Activated T-helper 1 cell treated with anti-CD3 and anti-CD28 coated beads, Interleukin-12 subunit alpha, Interleukin-12 subunit beta, Interleukin-2, Interleukin-4 antibody, amounts not matched to agents 30 ng/mL and 10 ng/mL and 1 ng/mL, durations not matched to agents 14 hours and 24 hours and 36 hours (primary cell): ENCODE measurements at places on chromosomes 6 and 20.

- no peak for DNase-seq
Observed at GRCh38 chr20:14643556-14643955, 306.1 kb upstream of the FLRT3 start.

- no peak for DNase-seq
Observed at GRCh38 chr20:43667341-43668132, 623 bp downstream of the MYBL2 start.

DNA sequence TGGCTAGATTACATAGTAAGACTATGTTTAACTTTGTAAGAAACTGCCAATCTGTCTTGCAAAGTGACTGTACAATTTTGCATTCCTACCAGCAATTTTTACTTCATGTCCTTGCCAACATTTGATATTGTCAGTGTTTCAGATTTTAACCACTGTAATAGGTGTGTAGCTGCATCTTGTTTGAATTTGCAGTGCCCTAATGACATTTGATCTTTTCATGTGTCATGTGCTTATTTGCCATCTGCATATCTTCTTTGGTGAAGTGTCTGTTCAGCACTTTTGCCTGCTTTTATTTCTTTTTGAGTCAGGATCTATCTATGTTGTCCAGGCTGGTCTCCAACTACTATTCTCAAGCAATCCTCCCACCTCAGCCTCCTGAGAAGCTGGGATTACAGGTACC is 2.4 kb upstream of the PRPH2 start:
- no peak for DNase-seq

- DNase-seq = no peak
Observed at GRCh38 chr6:83590416-83590815, 78.1 kb downstream of the PRSS35 start.

DNA sequence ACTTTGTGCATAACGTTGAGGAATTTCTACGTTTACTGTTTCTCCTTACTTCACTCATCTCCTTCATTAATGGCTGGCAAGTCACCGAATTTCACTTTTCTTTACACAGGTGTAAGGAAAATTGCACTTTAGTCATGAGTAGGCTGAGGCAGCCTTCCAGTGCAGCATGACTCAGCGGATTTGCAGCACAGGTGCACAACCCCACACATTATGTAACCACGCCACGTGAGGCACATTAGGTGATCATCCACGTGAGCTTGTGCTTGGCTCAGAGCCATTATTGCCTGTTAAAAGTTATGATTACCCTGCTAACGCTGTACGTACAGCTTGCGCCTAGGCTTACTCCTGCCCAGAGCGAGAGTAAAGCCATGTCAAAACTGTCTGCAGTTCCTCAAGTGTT is 158.8 kb downstream of the NKAIN2 start:
- DNase-seq = no peak

- DNase-seq = no peak
Observed at GRCh38 chr6:154111025-154111424, 72.0 kb downstream of the OPRM1 start.

GRCh38 chr6:2782825-2783187 is 17.6 kb downstream of the WRNIP1 start:
- DNase-seq = no peak

DNA sequence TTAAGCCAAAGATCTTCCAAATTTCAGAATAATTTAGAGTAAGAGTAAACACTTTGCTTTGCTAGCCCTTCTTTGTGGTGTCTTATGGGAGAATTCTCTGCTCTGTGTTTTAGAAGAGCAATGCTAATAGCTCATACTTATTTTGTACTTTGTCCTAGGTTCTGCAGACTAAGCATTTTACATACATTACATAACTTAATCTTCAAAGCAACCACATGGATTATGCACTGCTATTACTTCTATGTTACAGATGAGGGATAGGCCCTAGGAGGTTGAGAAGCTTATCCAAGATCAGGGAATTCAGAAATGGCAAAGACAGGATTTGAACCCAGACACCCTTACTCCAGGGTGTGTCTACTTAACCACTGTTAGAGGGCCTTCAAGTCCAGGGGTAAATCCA is 9.8 kb upstream of the CCDC170 start:
- no peak for DNase-seq

- DNase-seq = no peak
Observed at GRCh38 chr6:86193821-86194220, 551.1 kb upstream of the SYNCRIP start.

DNA sequence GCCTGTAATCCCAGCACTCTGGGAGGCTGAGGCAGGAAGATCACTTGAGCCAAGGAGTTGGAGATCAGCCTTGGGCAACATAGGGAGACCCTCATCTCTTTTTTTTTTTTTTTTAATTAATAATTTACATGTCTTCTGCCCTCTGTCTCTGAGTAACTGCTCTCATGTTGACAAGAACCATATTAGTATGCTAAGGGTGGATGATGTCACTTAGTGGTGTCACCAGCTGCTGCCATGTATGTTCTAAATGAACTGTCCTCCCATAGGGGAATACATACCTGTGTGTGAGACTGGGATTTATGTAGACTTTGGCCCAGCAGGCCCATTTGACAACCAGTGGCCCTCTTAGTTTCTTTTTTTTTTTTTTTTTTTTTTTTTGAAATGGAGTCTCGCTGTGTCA is 65.6 kb downstream of the SCAND1 start:
- DNase-seq = no peak

- no peak for DNase-seq
Observed at GRCh38 chr6:137704802-137705159, 162.3 kb upstream of the TNFAIP3 start.

- DNase-seq = no peak
Observed at GRCh38 chr6:33896391-33897188, 92.8 kb upstream of the MLN start.

DNA sequence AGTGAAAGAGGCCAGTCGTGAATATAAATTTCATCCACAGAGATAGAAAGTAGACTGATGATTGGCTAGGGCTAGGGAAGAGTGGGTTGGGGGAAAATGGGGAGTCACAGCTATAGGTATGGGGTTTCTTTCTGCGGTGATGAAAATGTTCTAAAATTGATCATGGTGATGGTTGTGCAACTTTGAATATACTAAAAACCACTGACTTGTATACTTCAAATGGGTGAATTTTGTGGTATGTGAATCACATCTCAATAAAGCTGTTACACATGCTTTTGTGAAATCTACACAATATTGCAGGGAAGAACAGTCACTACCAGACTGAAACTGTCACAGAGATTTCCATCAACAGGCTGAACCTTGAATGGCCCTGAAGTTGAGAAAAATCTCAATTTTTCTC is 61.5 kb downstream of the LYRM4 start:
- no peak for DNase-seq

DNA sequence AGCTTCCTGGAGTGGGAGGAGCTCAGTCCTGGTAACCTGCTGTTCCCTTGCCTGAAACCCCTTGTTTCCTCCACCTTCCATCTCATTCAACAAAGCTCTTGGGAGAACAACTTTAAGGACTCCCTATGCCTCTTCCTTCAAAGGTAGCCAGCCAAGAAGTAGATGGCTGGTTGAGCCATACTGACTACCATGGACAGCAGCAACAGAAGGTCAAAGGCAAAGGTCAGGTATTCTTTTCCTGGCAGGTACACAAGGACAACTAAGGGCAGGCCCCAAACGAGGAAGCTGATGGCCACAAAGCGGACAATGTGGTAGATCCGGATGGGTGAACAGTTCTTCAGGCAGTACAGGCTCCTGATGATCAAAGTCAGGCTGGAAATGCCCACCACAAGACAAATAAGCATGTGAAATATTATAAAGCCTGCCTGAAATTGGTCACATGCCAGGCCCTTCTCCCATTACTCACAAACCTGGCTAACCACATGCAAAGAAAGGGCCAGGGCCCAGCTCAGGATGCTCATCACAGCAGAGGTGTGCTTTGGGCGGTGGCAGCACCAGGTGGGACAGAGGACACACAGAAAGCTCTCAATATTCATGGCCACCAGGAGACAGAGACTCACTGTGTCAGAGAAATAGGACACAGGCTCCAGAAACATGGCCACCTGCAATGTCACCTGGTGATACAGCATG is 21.7 kb downstream of the UBD start:
- no peak for DNase-seq

DNA sequence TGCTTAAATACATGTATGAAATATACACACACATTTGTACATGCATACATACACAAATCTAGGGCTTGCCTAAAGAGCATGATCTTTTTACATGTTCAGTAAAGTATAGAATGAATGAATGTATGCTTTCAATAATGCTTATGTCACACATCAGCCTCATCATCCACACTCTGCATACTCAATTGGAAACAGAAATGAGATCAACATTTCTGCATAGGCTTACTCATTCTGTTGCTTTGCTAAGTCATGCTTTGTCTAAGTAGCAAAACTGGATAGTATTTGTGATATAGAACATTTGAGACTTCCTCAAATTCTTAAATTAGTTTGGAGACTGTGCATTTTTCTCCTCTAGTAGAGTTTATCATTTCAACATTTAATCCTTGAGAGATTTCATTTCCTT is 343.3 kb downstream of the ADGRB3 start:
- no peak for DNase-seq

DNA sequence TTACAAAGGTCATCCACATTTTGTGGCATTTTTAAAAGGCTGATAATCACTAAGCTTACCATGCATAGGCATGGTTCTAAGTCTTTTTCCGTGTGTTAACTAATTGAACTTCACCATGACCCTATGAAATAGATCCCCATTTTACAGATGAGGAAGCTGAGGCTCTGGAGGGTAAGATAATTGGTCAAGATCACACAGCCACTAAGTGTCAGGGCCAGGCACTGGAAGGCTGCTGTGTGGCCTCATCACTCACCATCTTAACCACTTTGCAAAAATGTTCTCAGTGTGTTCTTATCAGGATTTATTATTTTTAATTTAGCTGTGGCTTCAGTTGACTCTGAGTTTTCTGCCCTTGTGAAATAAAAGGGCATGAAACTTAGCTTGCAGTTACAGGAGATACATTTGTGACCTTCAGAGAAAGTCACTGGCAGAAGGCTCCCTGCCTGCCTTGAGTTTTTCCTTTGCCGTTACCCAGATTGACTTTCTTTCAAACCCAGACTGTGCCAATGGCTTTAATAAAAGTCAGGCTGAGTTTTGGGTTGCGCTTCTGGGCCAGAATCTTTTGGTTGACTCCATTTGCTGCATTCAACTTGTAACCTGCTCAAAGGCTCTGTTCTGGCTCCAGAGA is 82.0 kb downstream of the EZR start:
- no peak for DNase-seq

DNA sequence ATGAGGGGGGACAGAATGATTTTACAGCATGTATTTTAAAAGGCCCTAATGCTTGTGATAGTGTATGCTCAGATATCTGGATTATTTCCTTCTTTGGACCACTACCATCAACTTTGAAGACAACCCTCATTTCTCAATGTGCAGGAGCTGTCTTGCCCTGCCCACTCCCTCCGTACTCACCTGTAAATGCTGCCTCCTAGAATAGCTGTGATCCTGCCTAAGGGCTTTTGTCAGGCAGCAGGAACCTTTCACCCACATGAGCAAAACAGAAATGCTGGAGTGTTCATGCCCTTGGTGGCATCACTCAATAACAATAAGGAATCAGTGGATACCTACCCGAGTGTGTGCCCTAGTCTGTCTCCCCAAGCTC is 723.6 kb upstream of the FLRT3 start:
- no peak for DNase-seq

DNA sequence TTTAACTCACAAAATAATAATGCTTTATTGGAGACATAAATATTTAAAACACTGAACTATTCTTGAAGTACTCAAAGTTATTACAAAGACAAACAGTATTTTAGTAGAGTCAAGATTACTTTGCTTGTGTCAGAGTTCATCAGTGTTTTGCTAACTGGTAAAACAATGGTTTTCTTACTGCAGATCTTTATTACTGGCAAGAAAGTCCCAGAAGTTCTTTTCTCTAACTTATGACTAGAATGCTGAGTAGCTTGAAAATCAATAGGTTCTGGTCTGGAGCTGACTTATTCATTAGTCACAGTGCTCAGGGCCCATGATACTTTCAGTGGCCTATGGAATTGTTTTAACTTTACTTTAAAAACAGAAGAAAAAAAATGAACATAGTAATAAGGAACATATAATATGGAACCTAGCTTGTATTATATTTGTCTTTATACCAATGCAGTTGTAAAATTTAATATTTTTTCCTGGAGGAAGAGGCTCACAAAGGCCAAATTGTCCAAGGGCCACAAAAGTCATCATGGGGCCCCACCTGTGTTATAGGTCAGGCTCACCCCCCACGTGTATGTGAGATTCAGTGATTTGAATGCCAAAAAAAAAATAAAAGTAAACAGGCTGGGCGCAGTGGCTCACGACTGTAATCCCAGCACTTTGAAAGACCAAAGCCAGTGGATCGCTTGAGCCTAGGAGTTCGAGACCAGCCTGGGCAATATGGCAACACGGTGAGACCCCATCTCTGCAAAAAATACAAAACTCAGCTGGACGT is 53.3 kb downstream of the PLEKHG1 start:
- no peak for DNase-seq

DNA sequence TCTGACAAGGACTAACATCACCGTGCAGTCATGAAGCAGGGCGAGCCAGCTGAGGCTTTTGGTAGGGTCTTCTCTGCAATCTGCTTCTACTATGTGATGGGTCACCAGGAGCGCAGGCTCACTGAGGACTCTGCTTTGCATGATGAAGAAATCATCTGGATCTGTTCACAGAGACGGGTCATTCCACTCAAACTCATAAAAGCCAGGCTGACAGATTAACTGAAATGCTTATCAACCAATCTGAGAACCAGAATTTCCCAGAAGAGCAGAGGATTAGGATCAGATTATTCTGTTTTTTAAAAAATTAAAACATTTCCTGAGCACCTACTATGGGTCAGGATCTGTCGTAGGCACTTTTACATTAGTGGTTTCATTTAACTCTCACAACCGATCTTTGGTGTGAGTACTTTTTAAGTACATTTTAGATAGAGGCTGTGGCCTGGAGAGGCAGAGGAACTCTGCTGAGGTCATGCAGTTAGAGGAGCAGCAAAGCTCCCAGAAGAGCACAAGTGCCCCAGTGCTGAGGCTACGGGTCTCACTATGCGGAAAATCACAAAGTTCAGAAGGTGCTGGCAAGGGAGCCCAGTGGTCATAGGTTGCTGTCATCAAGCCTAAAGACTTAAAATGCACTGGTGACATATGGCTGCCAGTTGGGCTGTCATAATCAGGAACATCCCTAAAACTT is 109.1 kb downstream of the BACH2 start:
- DNase-seq = no peak
